ENCODE measurements at places on chromosomes 3 and 15.

DNA sequence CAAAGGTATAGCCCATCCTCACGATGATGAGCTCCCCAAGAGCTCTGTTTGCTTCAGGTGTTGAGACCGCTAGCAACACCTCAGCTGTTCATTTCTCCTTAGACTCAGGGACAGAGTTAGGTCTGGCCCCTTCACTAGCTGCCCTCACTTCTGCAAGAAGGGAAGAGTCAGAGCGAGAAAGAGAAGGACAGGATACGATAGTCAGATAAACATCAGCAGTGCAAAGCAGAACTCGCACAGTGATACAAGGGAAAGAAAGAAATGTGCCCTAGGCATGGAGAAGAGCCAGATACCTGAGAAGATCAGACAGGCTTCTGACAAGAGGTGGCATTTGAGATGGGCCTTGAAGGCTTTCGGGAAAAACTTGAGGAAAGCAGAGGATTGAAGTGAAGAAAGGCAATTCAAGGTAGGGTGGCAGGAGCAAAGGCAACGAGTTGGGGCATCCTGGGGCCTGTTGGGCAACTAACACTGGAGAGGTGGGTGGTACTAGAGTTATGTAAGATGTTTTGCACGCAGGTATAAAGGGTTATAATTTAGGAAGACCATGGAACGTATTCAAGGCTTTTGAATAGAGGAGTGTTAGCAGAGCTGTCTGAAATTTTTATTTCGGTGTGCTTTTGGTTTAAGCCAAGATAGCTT is 106.0 kb downstream of the PGPEP1L start:
- DNase-seq, result no peak

- no peak for DNase-seq
Measured at GRCh38 chr15:24718289-24719082, 42.9 kb downstream of the NPAP1 start.

GRCh38 chr3:177615015-177615414 is 417.7 kb upstream of the TBL1XR1 start:
- no peak for DNase-seq

DNA sequence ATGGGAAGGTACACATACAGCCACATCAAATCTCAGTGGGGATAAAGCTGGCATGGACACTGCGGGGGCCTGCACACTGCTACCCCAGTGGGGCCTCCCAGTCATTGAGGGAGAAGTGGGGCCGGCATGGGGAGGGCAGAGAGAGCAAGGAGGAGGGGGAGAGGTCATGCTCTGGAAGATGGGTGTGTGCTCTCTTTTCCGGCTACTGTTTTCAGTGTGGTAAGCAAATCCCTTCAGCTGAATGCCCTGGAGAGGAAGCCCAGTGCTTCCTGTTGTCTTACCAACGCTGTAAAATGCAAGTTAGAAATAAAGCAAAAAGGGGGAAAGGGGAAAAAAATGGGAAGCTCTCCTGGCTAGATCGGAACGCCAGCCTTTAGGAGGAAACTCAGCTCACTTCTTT is 30.8 kb downstream of the NRROS start:
- no peak for DNase-seq

DNA sequence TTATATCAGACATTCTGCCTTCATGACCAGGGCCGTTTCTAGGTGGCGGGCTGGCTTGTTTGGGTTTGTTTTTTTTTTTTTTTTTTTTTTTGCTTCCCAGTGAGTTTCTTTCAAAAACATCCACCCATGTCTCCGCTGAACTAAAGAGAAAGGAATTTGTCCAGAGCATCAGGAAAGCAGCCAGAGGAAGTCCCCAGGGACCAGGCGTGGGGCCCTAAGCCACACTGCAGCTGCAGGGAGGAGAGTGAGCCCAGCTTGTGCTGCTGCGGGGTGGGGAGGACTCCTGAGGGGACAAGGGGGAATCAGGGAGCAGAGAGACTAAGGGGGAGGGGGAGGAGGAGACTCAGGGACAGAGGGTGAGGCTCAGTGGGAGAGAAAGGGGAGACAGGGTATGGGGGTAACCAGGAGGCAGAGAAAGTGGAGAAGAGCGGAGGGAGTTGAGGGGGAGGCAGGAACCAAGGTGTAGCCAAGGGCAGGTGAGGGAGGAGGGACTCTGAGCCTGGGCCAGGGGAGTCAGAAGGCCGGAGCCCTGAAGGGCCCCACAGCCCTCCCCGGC is 49.5 kb downstream of the CYP11A1 start:
- peak; percentile 82 for DNase-seq

DNA sequence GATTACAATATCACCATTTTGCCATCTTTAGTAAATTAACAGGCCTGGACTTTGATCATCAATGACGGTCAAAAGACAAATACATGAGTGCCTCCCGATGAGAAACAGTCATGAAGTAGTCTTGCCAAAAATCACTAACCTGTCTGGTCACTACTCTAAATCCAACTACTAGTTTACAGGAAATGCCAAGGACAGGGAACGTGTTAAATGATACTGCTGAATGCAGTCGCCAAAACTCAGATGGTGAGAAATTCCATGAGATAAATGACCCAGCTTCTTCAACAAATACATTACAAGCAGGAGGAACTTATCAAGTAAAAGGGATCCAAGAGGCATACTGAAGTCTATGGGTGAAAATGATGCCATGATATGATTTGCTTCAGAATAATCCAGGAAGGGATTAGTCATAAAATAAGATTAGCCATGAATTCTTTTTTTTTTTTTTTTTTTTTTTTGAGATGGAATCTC is 35.8 kb upstream of the ATP13A3 start:
- DNase-seq, result no peak

DNA sequence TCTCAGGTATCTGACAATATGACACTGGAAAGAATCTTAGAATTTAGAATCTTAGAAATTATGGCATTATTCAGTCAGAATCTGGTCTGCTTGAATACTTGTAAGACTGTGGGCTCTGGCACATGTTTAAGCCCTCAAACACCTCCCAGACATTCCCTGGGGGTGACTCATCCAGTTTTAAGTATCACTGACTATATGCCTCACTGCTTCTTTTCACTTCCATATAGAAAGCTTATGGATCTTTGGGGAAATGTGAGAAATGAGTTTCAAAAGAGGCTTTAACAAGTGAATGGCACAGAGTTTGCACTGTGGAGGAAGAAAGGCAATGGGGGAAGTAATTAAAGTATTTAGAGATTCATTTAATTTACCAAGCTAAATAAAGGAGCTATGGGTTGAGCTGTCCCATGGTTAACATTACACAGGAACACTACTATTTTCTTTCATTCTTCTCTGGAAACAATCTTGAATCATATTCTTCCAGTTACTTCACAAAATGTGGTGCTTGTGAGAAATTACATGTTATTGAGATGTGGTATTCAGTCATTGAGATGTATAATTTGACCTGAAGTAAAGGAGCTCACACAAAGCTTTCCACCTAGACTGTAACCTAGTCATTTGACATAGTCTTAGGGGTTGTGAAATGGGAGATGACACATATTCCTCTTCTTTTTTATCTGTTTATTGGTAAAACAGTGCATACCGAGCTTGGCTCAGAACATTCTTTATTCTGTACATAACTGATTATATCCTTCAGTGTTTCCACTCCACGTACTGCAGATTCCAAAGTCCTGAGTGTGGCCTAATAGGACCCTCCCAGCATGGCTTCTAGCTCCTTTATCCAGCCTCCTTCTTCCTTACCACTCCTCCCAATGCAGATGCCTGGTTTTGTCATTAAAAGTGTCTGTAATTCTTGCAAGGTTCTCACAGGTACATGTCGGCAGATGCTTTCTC is 544.6 kb upstream of the NECTIN3 start:
- DNase-seq, result no peak

- DNase-seq, result no peak
Measured at GRCh38 chr3:69542089-69542804, 156.4 kb upstream of the FRMD4B start.

DNA sequence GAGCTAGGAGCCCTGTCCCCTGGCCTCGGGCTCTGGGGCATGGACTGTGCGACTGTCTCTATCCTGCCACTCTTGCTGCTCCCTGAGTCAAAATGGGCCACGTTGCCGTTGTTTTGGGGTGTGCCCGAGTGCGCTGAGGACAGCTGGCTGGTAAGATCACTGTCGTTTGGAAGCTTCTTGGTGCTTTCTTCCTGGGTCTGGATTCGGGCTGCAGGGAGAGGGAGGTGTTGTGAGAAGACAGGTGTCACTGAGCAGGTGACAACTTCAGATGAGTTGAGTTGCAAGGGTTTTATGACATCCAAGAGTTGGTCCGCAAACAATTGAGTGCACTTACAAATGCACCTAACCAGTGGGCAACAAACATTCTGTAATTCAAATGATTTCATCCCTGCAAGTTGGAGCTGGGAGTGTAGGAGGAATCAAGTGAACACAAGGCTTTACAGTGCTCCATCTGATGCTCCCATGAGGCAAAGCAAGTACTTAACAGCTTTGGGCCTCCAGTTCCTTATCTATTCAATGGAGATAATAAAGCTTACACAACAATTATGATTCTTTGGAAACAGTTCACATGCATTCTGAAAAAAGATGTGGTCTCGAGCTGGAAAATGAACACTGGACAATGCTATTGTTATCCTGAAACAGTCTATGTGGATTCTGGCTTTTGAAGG is 11.0 kb upstream of the STARD5 start:
- DNase-seq, result no peak

- DNase-seq, result no peak
Measured at GRCh38 chr3:117346901-117347300, 637.3 kb downstream of the TUSC7 start.

GRCh38 chr3:169477790-169478189 is 185.7 kb downstream of the MECOM start:
- no peak for DNase-seq

- DNase-seq, result peak; percentile 49
Measured at GRCh38 chr3:112560721-112561483, 860 bp downstream of the ATG3 start.

GRCh38 chr3:38578551-38578950 is 70.9 kb downstream of the SCN5A start:
- DNase-seq, result no peak

- no peak for DNase-seq
Measured at GRCh38 chr3:125692361-125692760, 97.1 kb upstream of the OSBPL11 start.

DNA sequence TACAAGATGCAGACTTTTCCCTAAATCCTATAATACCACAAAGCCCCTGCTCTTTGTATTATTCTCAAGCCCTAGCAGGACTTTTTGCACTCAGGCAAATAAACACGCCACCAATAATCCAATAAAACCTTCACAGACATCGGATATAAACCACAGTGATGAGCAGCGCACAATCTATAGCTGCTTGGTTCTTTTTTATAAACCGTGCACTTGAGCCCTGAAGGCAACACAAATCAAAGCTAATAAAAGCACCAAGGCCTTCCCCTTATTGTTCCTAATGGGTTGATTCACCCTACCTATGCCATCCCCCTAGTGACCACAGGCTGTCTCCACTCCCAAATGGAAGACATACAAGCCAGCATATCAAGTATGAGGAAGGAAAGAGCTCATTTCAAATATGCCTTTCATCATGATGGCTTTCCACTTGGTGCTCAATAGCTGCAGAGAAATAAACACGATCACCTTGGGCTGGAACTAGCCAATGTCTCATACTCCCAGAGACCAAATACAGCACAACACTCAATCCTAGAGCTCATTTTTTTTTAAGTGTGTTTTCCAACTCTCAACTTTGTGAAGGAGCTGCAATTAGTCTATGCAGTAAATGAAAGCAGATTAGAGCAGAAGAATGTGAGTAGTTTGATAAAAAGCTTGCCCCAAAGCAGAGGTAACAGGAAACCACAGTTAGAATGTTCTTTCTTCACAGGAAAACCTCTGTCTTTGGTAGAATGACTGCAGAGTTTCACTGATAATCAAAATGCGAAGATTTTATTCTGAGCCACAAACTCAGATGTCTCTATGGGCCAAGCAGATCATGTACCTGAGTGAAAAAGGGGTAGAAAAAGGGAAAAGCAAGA is 573.9 kb downstream of the AGBL1 start:
- no peak for DNase-seq

DNA sequence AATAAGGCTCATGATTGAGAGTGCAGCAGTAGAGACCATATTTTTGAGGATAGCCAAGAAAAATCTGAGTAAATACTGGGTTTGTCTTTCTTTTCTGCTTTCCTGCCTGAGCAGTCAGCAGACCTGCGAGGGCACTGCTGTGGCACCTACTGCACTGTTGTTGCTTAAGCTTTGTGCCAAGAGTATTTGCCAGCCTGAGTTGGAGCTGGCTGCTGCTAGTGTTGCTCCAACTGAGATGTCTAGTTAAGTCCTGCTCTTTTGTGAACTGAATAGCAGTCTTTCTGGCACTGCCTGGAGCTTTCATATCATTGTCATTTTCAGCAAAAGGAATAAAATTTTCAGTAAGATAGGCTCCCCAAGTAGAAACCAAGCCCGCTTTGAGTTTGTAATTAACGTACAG is 214.5 kb upstream of the P2RY1 start:
- no peak for DNase-seq

- no peak for DNase-seq
Measured at GRCh38 chr15:92033314-92033713, 179.8 kb downstream of the SLCO3A1 start.

- DNase-seq, result no peak
Measured at GRCh38 chr3:52539010-52539653, 2.7 kb downstream of the UQCC5 start.

- no peak for DNase-seq
Measured at GRCh38 chr3:101677436-101678286, 729 bp upstream of the ZBTB11 start.

DNA sequence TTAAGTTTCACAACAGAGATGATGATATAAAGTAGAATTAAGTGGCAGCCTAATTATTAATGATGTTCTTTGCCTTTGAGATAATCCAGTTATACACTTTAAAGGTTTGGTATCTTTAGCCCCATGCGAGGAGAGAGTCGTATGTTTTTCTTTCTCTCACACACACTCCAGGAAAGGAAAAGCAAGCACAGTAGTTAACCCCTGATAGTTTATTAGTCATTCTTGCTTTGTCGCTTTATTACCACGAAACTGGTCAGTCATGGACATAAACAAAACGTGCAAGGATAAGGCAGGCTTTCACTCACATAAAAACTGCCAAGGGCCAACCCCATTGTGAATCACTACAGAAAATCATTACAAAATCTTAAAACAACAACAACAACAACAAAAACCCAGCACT is 866.9 kb downstream of the FHIT start:
- no peak for DNase-seq

GRCh38 chr15:95760508-95760907 is 570.0 kb upstream of the NR2F2 start:
- no peak for DNase-seq

DNA sequence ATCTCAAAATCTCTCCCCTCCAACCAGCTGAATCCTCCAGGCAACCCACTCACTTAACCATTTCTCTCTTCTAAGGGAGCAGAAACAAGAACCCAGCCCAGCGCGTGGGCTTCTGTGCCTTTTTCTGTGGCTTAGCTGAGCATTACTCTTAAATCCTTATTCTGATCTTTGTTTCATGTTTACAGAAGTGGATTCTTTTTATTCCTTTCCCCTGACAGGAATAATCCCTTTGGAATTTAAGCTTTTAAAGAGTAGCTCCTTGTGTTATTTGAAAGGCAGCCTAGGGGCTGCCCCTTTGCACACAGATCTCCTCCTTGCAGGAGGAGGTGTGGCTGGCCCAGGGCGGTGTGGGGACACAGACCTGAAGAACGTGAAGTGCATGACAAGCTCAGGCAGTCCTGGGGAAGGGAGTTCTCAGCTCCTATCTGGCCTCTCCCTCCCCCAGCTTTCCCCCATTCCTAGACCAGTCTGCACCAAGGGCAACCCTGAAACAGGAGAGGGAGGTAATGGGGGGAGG is 77.1 kb upstream of the UBE2E1 start:
- no peak for DNase-seq
